ENCODE measurements at places on chromosomes 16 and 17. TPM values are rescaled to one million over a fixed set of nuclear protein-coding genes. Genes with fewer than 3 reads are reported as not detected.

Gene PDE6G
- total RNA-seq: not detected

Gene NETO2
- 150 TPM for total RNA-seq

Gene ZNF750
- total RNA-seq: not detected

Gene SLC38A7
- 43.7 TPM for total RNA-seq

Gene HEATR9
- total RNA-seq: not detected

Gene CLEC3A
- total RNA-seq: not detected

Gene STH
- total RNA-seq: not detected

Gene USP43
- not detected for total RNA-seq

Gene ZP2
- not detected for total RNA-seq

Gene SDR42E2
- not detected for total RNA-seq

Gene PGAP3
- total RNA-seq: 14.9 TPM

Gene KRT32
- not detected for total RNA-seq

Gene CDH8
- 0.13 TPM for total RNA-seq

Gene GNGT2
- total RNA-seq: not detected

Gene FLII
- total RNA-seq: 417 TPM

Gene ACAP1
- total RNA-seq: 0.33 TPM

Gene RGS11
- 4.0 TPM for total RNA-seq

Gene TP53TG3C
- not detected for total RNA-seq

Gene QRICH2
- total RNA-seq: 5.5 TPM

Gene MT1F
- not detected for total RNA-seq

Gene GAST
- total RNA-seq: not detected

Gene AXIN2
- 1.9 TPM for total RNA-seq

Gene ERBB2
- 78.5 TPM for total RNA-seq

All from smooth muscle cell of the pulmonary artery (primary cell).